ENCODE measurements at places on chromosomes 1 and 21.
A peak's percentile ranks its signal among the peaks of the same experiment; 100 is the strongest.

- peak; percentile 53 for DNase-seq
Observed at GRCh38 chr1:206470692-206471414, 577 bp downstream of the IKBKE start.

- no peak for DNase-seq
Observed at GRCh38 chr1:93851327-93851712, 27.7 kb downstream of the DNTTIP2 start.

DNA sequence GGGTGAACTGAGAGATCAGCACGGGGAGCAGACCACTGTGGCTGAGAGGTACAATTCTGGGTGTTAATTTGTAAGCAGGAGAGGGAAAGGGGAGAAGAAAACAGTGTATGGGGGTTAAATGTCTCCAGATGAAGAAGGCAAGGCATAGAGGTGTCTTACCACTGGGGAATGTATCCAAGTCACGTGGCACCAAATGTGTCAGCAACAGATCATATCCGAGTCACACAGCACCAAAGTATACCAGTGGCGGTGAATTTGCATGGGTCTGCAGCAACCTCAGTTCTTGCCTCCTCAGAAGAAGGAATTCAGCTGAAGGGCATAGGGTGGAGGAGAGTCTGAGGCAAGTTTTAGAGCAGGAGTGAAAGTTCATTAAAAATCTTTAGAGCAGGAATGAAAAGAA, 21.2 kb upstream of the SYCP1 start:
- DNase-seq: no peak

- DNase-seq: no peak
Observed at GRCh38 chr1:231442735-231443134, 20.6 kb upstream of the EGLN1 start.

DNA sequence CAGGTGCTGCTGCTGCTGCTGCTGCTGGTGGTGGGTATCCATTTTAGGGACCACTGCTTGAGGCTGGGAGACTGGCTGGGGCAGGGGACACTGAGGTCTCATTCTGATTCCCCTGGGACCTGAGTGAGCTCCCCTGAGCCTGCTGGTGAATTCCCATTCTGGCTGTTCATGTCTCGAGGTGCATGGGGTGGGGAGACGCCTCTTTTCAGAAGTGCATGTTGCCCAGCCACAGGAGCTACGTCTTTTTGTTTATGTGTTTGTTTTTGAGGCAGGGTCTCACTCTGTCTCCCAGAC, 133.4 kb downstream of the RHOU start:
- no peak for DNase-seq

- no peak for DNase-seq
Observed at GRCh38 chr1:152761609-152762213, 3.9 kb downstream of the KPRP start.

- no peak for DNase-seq
Observed at GRCh38 chr21:38352536-38353219, 95.9 kb downstream of the KCNJ15 start.

DNA sequence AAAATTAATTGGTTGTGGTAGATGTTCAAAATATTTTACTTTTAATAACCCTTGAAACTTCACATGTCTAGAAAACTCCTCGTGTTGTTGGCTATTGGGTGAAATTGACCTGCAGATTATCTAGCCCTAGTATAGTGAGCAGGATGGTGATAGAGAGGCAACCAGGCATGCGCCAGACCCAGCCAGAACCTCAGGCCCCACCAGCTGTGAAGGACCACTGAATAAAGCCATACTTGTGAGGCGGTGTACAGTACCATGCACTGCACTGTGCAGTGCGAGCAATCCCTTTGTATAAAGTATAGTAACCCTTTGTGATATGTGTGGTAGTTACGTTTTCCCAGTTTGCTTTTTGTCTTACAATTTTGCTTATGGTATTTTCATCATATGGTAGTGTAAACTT, 8.5 kb downstream of the TTF2 start:
- no peak for DNase-seq

GRCh38 chr1:72526926-72527325, 244.6 kb upstream of the NEGR1 start:
- no peak for DNase-seq

- DNase-seq: no peak
Observed at GRCh38 chr1:61190618-61191432, 108.5 kb downstream of the NFIA start.

DNA sequence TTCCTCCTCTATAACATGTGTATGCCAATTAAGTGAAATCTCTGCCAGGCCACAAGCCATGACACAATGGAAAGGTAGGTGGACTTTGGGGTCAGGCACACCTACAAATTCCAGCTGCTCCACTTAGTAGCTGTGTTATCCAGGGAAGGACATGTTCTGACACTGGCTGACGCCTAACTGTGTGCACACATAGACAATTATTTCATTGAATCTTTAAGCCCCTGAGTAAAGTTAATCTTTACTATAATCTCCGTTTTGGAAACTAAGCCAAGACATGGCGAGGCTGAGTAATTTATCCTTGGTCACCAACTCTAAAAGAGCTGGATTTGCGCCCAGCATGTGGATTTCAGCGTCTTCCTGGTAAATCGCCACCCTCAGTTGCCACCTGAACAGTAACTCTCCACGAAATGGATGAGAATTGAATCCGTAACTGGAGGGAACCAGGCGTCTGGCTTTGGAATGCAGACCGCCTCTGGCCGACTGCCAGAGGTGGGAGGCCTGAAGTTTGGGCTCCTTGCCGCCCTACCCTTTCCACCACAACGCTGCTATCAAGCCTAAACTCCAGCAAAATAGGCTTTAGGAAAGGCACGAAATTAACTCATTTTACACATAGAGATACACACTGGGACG, 888 bp upstream of the SNRPE start:
- DNase-seq: no peak

DNA sequence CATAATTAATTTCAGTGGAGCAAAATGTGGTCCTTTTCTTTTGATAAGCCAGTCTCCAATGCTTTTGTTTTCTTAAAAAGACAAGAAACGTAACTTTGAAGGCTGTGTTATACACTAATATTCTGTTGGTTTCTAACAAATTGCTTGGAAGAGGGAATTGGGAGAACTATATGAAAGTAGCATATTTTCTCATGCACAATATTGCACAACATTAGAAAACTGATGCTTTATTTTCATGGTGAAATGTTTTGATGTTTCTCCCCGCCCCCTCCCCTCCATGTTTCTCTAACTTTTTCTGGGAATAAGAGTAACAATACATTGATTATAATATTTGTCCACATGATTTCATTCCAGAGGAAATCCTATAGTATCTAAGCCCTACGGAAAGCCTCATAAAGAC, 115.4 kb downstream of the OLFML2B start:
- DNase-seq: no peak

- DNase-seq: no peak
Observed at GRCh38 chr1:181135437-181135731, 46.9 kb downstream of the IER5 start.

GRCh38 chr1:173190101-173190936, 16.8 kb downstream of the TNFSF4 start:
- DNase-seq: peak; percentile 37

DNA sequence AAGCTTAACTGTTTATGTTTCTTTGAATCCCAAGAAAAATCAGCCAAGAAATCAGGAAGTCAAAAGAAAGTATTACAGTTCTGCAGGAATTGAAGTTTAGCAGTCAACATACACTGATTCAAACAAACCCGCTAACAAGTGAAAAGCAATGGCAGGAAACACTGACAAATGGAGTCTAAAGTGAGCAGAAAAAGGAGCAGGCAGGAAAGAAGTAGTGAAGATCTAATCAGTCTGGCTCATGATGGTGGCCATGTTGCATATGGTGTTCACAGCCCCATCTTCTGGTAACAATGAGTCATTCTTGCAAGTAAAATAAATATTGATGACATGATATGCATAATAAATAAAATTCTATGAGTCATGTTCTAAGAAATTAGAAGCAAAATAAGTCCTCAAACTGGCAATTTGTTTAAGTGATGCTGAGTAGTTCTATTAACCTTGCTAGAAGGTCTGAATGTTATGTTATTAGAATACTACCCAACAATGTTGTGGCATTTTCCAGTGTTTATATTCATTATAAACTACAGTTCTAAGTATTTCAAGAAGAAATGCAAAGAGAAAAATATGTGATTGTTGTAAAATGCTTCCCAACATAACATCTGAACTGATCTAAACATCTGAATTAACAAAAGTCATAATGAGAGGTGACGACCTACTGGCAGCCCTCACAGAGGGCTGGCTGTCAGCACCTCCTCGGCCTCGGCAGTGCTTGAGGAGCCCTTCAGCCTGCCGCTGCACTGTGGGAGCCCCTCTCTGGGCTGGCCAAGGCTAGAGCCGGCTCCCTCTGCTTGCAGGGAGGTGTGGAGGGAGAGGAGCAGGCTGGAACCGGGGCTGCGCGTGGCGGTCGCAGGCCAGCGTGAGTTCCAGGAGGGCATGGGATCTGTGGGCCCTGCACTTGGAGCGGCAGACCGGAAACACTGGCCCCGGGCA, 5.7 kb upstream of the ACBD6 start:
- no peak for DNase-seq

DNA sequence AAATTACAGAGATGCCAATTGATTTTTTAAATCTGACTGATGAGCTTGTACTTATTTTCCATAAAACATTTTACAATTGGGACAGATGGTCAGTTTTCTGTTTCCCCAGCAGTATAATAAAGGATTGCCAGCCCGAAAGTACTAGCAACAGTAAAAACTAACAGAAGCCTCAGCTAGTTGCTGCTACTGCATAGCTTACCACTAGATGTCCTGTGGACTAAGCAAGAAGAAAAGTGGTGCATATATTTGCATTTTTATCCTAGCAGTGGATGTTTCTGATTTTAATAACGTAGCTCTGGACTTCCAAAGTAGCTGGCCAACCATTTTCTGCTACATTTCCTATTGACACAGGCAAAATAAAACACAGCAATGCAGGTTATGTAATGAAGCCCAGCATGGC, 241.5 kb downstream of the BARHL2 start:
- DNase-seq: no peak

Measured in stimulated activated naive B cell treated with anti-CD40 and anti-IgM and Interleukin-4, amounts not matched to agents 10 μg/mL and 1 μg/mL and 100 μg/mL, for 72 hours (primary cell).